Vagina (tissue), 2 donors: ENCODE measurements at places on chromosomes 5 and 9. TPM values are rescaled to one million over a fixed set of nuclear protein-coding genes. Genes with fewer than 3 reads are reported as not detected.

OTP gene
- not detected for total RNA-seq

SOX30 gene
- not detected for total RNA-seq

PKD2L2 gene
- not detected for total RNA-seq

MARCHF3 gene
- total RNA-seq = 2.0 TPM

MZB1 gene
- not detected for total RNA-seq

ADGRD2 gene
- 4.2 TPM for total RNA-seq

DNA sequence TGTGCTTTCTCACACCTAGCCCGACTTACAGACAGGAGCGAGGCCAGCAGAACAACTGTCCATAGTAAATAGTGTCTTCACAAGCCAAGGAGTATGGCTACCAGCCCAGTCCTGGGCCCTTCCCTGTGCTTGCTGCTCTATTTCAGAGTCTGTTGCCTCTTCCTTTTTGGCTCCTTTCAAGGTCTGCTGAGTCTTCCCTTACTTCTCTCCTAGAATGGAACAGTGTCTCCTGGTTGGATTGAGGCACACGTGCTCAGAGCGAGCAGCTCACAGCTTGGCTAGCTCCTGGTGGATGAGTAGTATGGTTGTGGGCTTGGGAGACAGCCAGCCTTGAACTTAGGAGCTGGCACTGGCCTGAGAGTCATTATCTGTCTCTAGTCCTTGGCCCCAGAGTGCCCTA is 72.8 kb downstream of the TLE4 start:
- no peaks in the 10 kb centered on the region for H3K36me3 ChIP-seq
- DNase-seq = no peak
- no peaks in the 10 kb centered on the region for H3K4me1 ChIP-seq
- H3K27ac ChIP-seq = no peak overlapping the region
- no peak overlapping the region for H3K4me3 ChIP-seq

DNA sequence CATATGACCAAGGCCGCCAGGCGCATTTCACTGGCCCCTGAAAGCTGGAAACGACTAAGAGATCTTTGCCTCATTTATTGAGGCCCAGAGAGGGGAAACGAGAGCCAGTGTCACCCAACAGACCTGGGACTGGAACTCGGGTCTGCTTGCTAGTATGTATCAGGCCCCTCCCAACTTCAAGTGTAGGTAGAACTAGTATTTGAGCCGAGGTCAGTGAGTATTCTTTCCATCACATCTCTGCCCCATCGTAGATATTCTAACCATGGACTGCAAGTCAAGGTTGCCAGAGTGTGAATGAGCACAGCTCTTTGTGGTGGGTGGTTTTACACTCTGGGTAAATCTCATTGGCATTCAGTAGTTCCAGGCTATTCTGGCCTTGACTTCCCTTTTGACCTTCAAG is 42.2 kb downstream of the GPR107 start:
- peaks cover 64% of the 10 kb centered on the region for H3K36me3 ChIP-seq
- H3K4me1 ChIP-seq = no peaks in the 10 kb centered on the region
- no peak for DNase-seq
- H3K27ac ChIP-seq = no peak overlapping the region

DNA sequence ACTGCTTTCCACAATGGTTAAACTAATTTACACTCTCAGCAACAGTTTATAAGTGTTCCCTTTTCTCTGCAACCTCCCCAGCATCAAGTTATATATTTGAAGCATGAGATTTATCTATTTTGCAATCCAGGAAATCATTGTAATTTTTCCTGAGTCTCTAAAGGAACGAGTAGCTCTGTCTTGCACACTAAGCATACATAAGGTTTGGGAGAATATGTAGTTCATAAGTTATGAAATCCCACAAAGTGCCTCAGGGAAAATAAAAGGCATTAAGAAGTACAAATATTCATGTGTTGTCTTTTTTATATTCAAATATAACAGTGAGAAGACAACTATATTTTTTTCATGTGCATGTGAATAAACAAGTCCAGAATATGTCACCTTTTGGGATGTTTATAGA is 377.1 kb upstream of the RORB start:
- H3K4me3 ChIP-seq = no peak overlapping the region
- no peak overlapping the region for H3K27ac ChIP-seq
- DNase-seq = no peak
- no peaks in the 10 kb centered on the region for H3K27me3 ChIP-seq

DNA sequence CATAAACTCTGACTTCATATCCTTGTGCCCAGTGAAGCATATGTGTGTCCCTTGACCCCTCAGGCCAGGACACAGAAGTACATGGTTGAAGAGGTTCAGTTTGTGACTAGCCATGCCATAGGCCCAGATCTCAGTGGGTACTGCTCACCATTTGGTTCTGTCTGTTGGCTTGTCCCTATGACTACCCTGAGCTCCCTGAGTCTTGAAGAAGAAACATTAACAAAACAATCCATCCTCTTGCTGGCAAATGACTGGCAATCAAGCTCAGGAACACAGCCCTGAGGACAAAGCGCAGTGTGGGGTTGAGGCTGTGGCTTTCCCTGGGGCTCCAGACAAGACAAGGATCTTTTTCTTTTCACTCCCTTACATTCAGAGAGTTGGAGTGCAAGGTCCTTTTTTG is 46.3 kb downstream of the TNFAIP8 start:
- no peaks in the 10 kb centered on the region for H3K36me3 ChIP-seq
- no peak for DNase-seq
- no peak overlapping the region for H3K27ac ChIP-seq
- H3K4me3 ChIP-seq = no peak overlapping the region
- H3K27me3 ChIP-seq = no peaks in the 10 kb centered on the region

GRCh38 chr5:4929092-4929655 is 211.0 kb upstream of the ADAMTS16 start:
- no peak for DNase-seq
- H3K27me3 ChIP-seq = no peaks in the 10 kb centered on the region
- H3K36me3 ChIP-seq = no peaks in the 10 kb centered on the region
- no peak overlapping the region for H3K4me3 ChIP-seq
- no peaks in the 10 kb centered on the region for H3K4me1 ChIP-seq

DNA sequence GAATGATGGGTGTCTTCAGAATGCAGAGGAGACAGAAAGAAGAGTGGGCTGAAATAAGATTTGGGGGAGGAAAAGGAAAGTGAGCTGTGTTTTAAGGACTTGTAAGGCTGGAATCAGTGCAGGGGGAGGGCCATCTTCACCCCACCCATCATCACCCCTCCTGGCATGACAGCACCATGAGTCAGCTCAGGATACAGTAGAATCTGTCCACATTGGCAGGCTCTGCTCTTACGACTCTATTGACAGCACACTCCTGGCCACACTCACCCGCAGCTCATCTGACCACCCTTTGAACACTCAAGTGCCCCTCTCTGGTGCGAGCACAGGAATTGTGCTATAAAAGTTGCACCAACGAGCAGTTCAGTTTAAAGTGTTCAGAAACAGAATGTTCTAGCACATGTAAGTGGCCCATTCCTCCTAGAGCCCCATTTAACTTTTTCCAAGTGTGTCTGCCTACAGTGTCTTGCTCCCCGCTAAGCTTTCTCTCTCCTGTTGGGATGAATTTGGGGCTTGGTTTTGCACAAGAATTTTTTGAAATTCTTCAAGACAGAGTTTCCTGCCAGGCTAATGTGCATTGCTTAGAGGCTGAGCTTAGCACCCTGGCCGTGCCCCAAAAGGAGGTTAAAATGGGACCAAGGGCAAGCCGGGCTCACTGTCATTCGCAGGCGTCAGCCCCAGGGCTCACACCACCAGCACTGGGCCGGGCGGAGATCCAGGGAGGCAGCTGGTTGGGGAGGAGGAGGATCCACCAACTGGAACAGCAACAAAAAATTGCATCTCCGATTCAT is 12.0 kb downstream of the ADRA1B start:
- no peak overlapping the region for H3K4me3 ChIP-seq
- no peak overlapping the region for H3K27ac ChIP-seq
- DNase-seq = no peak

GRCh38 chr5:159838551-159839222 is 77.6 kb upstream of the ADRA1B start:
- H3K27ac ChIP-seq = no peak overlapping the region
- no peaks in the 10 kb centered on the region for H3K4me1 ChIP-seq
- no peak for DNase-seq
- no peak overlapping the region for H3K4me3 ChIP-seq
- no peaks in the 10 kb centered on the region for H3K27me3 ChIP-seq

DNA sequence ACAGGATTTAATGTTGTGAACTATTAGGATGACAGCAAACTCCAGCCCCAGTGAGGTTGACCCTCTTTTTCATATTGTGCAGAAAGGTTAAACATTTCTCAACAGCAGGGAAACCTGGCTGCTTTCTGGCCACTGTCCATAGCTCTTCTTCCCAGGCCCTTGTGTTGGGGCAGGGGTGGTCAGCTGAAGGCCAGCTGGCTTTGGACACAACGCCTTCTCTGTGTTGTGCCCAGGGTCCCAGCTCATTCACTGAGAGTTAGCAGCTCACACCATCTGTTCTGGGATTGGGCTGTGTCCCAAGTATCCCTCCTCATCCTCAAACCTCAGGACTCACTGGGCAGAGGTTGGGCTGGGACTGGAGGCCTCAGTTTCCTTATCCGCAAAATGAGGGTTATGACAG is 1.3 kb downstream of the FGD3 start:
- H3K4me1 ChIP-seq = peaks cover 23% of the 10 kb centered on the region
- DNase-seq = no peak
- no peak overlapping the region for H3K4me3 ChIP-seq
- H3K27me3 ChIP-seq = no peaks in the 10 kb centered on the region
- no peaks in the 10 kb centered on the region for H3K36me3 ChIP-seq
